Uterus (tissue), 4 donors: ENCODE measurements at places on chromosomes 1 and 21.

GRCh38 chr1:182386980-182387379, 4.6 kb downstream of the GLUL start:
- no peak for DNase-seq

- DNase-seq, result no peak
Observed at GRCh38 chr1:223713546-223714420, 1.4 kb downstream of the CAPN2 start.

- DNase-seq, result no peak
Observed at GRCh38 chr1:204740354-204740753, 54.8 kb upstream of the LRRN2 start.

- DNase-seq, result no peak
Observed at GRCh38 chr1:172895050-172895460, 155.7 kb downstream of the TNFSF18 start.

GRCh38 chr1:41880261-41880660, 38.5 kb downstream of the HIVEP3 start:
- no peak for DNase-seq

- DNase-seq, result no peak
Observed at GRCh38 chr21:18370301-18370700, 33.3 kb downstream of the TMPRSS15 start.
